Vagina (tissue), 2 donors: ENCODE measurements at places on chromosomes 2 and 18. TPM values are rescaled to one million over a fixed set of nuclear protein-coding genes. Genes with fewer than 3 reads are reported as not detected.

Gene VIT
- 56.5 TPM for total RNA-seq

GRCh38 chr2:170241756-170242155 is 63.8 kb downstream of the MYO3B start:
- H3K27ac ChIP-seq, result no peak overlapping the region
- no peaks in the 10 kb centered on the region for H3K27me3 ChIP-seq
- H3K36me3 ChIP-seq, result no peaks in the 10 kb centered on the region

DNA sequence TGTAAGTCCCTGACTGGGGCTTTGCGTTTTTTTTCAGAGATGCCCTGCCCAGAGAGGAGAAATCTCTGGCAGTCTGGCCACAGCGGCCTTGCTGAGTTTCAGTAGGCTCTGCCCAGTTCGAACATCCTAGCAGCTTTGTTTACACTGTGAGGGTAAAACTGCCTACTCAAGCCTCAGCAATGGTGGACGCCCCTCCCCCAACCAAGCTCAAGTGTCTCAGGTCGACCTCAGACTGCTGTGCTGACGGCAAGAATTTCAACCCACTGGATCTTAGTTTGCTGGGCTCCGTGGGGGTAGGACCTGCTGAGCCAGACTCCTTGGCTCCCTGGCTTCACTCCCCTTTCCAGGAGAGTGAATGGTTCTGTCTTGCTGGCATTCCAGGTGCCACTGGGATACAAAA is 31.7 kb downstream of the L3MBTL4 start:
- H3K4me1 ChIP-seq, result no peaks in the 10 kb centered on the region
- H3K27me3 ChIP-seq, result no peaks in the 10 kb centered on the region
- no peak overlapping the region for H3K4me3 ChIP-seq

- DNase-seq, result no peak
- peaks cover 14% of the 10 kb centered on the region for H3K4me1 ChIP-seq
- peaks cover 5% of the 10 kb centered on the region for H3K36me3 ChIP-seq
- no peaks in the 10 kb centered on the region for H3K27me3 ChIP-seq
- H3K4me3 ChIP-seq, result no peak overlapping the region
Observed at GRCh38 chr2:55590810-55591440, 26.5 kb downstream of the PPP4R3B start.

DNA sequence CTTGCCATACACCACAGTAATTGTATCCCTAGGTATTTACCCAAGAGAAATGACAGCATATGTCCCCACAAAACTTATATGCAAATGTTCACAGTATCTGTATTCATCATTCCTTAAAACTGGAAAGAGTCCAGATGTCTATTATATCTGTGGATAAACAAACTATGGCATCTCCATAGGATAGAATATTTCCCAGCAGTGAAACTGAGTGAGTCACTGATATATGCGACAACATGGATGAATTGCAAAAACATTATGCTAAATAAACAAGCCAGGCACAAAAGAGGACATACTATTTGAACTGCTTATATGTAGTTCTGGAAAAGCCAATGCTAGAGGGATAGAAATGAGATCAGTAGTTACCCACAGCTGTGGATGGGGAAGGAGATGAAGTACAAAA is 359.4 kb upstream of the DSEL start:
- H3K4me1 ChIP-seq, result no peaks in the 10 kb centered on the region
- no peak overlapping the region for H3K4me3 ChIP-seq
- no peak overlapping the region for H3K27ac ChIP-seq

DNA sequence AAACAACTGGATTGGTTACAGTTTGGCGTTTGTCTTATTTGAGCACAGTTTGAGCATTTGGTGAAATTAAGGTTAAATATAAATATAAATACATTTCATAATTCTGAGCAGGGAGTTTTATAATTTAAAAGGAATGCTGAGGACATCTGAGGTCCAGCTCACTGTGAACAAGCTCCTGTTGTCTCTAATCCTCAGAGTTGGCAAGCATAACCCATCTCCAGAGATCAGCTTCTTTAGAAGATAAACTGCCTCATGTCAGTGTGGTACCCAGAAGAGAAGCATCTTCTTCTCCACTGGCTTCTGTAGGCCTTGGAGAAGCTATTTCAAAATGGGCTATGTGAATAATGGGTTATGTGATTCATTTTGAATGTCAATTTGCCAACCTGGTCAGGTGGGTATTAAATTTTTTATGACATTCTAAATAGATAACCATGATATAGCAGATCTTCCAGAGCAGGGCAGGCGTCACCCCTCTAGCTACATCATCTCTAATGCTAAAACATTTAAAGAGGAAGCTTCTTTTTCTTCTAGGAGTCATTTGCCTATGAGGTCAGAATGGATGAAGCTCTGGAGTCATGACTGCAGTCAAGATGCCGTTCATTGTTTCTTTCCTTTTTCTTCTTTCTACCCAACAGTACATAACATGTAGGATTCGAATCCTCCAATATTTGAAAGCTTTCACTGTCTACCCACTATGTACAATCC is 324.0 kb downstream of the RNF144A start:
- no peaks in the 10 kb centered on the region for H3K27me3 ChIP-seq
- DNase-seq, result no peak
- H3K4me1 ChIP-seq, result no peaks in the 10 kb centered on the region
- no peaks in the 10 kb centered on the region for H3K36me3 ChIP-seq

Gene CD226
- 6.4 TPM for total RNA-seq

DNA sequence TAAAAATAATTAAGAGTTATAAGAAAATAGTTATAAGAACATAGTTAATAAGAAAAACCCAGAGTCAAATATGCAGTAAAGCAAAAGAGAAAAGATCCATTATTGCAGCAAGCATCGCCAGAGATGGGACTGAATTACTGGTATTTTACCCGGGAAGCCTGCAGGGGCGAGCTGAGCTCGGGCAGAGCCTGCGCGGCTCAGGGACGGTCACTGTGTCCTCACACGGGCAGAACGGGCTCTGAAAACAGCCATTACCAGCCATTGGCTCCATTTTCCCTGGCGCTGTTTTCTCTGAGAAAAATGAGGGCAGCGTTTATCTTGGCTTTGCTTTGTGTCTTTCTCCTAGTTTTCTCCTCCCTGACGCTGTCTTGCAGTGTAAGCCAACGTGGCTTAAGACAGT is 95.3 kb upstream of the ALKAL2 start:
- DNase-seq, result no peak
- H3K4me3 ChIP-seq, result no peak overlapping the region
- H3K27me3 ChIP-seq, result no peaks in the 10 kb centered on the region

DNA sequence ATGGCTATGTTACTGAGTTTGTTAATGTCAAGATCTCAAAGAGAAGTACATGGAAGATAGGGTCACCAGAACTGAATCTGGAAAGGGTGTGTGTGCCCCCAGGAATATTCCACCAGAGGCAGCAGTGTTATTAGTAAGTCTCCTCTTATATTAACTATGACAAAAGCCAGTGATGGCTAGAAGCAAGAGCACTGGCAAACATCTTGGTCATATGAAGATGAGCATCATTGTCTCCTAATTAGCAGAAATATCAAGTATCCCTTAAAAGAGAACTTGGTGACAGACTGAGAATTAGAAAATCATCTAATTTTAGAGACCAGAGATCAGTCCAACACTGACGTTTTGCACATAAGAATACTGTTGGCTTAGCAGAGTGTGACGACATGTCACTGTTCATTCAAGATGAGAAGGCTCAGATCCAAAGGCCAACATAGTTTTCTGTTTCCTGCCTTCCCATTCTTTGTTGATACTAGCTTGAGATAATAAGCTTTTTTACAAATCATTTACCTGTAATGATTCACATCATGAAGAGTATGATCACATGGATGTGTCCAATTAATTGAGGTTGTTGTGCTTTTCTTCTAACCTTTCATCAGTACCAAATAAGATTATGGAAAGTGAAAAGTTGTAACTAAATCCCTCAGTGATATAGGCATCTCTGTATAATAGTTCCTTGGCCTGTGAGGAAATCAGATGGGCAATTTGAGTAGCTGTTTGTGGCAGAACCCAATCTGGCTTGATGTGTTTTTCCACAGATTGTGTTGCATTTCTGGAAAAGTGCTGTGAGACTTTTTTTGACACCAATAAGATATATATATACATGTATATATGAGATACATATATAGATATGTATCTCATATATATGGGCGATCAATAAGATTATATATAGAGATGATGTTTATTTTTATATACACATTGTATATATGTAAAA is 44.5 kb downstream of the MAPRE2 start:
- no peak for DNase-seq
- no peaks in the 10 kb centered on the region for H3K36me3 ChIP-seq
- H3K4me3 ChIP-seq, result no peak overlapping the region
- H3K27me3 ChIP-seq, result no peaks in the 10 kb centered on the region
